Thoracic aorta (tissue), 2 donors: ENCODE measurements at places on chromosomes 5 and 9.

GRCh38 chr9:7234144-7234543, 476.4 kb downstream of the KDM4C start:
- H3K36me3 ChIP-seq, result no peaks in the 10 kb centered on the region
- H3K27ac ChIP-seq, result no peak overlapping the region
- no peak for DNase-seq
- no peaks in the 10 kb centered on the region for H3K27me3 ChIP-seq

DNA sequence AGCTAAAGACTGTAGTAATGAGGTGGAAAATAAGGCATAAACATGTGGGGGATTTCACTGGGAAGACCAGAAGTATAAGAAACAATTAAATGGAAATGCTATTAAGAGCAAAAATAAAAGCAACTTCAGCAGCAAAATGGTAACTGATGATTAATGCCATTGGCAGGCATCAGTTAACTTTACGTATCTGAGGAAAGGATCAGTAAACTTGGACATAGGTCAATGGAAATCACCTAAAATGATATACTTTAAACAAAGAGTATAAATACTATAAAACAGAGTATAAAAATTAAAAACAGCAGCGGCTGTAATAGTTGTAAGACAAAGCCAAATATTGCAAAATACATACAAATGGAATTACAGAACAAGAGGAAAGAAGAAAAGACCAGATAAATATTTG, 992.1 kb downstream of the DNAH5 start:
- no peaks in the 10 kb centered on the region for H3K27me3 ChIP-seq
- H3K27ac ChIP-seq, result no peak overlapping the region
- no peak for DNase-seq

- H3K4me1 ChIP-seq, result no peaks in the 10 kb centered on the region
- no peak for DNase-seq
- no peaks in the 10 kb centered on the region for H3K27me3 ChIP-seq
- H3K36me3 ChIP-seq, result no peaks in the 10 kb centered on the region
- H3K4me3 ChIP-seq, result no peak overlapping the region
These were observed 332.4 kb downstream of the CDH18 start for GRCh38 chr5:19655627-19656026.

DNA sequence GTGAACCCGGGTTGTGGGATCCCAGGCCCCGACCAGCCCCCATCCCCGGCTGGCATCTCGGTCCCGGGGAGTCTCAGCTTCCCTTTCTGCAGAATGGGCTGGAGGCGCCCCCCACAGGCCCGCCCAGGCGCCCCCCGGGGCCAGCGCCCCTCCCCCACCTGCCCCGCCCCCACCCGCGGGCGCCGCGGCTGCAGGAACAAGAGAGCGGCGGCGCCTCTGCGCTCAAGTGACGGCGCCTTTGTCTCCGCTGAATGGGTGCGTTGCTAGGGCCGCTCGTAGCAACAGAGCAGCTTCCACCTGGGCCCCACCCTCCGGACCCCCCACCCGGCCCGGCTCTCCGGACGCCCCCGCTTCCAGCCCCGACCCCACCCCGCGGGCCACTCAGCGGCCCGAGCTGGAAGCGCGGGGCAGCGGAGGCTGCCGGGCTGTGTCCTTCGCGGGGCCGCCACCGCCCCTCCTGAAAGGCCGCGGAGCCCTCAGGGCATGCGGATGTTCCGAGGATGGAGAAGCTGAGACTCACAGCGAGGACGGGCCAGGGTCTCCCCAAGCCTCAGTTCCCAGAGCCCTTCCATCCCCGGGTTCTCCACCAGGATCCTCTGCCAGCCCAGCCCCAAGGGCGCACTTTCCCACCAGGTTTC, 27.5 kb downstream of the ADGRD2 start:
- H3K4me1 ChIP-seq, result no peaks in the 10 kb centered on the region
- DNase-seq, result no peak
- no peaks in the 10 kb centered on the region for H3K36me3 ChIP-seq
- H3K4me3 ChIP-seq, result no peak overlapping the region

DNA sequence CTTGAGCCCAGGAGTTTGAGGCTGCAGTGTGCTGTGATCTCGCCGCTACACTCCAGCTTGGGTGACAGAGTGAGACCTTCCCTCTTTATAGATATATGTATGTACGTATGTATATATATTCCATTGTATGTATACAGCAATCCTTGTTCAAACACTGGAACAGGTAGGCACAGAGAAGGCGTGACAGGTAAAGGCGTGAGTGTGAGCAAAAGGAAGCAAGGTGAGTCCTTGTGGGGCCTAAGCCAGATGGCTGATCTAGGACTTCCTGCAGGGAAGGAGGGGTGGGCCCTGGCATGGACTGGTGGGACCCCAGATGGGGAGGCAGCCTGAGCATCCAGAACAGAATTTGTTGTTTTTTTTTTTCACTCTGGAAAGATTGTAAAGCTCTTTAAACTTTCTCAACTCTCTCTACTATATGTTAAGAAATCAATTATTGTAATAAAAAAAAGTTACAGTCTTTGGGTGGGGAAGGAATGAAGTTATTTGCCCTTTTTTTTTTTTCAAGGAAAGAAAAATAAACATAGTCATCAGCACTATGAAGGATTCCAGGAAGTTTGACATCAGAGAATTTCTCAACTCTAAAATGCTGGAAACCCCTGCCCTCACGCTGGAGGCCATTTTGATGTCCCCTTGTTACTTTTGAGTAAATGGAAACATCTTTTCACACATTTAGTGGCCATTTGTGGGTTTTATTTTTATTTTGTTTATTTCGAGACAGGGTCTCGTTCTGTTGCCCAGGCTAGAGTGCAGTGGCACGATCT, 38.9 kb upstream of the STXBP1 start:
- H3K27ac ChIP-seq, result peak overlapping the region; percentile 92
- no peak for DNase-seq
- no peaks in the 10 kb centered on the region for H3K27me3 ChIP-seq
- peaks cover 47% of the 10 kb centered on the region for H3K4me1 ChIP-seq
- no peaks in the 10 kb centered on the region for H3K36me3 ChIP-seq

GRCh38 chr5:16457451-16457850, 8.1 kb downstream of the ZNF622 start:
- H3K4me1 ChIP-seq, result peaks cover 43% of the 10 kb centered on the region
- no peak overlapping the region for H3K27ac ChIP-seq
- H3K36me3 ChIP-seq, result peaks cover 32% of the 10 kb centered on the region
- no peak overlapping the region for H3K4me3 ChIP-seq

DNA sequence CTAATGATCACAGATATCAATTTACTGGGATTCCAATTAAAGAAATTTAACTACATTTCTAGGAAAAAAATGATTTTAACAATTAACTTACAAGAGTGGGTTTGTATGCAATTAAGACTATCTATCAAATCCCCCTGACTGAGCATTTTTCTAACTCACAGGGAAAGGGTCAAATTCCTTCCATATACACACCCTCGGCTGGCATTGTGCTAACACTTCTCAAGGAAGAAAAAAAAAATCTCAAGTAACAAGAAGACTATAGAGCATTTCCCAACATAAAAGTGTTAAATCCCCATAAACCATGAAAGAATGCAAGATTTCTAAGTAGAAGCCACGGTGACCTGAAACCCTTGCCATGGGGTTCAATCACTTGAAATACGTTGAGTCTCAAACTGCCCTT, 368.8 kb downstream of the GLIS3 start:
- no peak overlapping the region for H3K4me3 ChIP-seq
- no peak overlapping the region for H3K27ac ChIP-seq
- no peaks in the 10 kb centered on the region for H3K27me3 ChIP-seq
- peaks cover 7% of the 10 kb centered on the region for H3K36me3 ChIP-seq
- no peak for DNase-seq
- no peaks in the 10 kb centered on the region for H3K4me1 ChIP-seq

DNA sequence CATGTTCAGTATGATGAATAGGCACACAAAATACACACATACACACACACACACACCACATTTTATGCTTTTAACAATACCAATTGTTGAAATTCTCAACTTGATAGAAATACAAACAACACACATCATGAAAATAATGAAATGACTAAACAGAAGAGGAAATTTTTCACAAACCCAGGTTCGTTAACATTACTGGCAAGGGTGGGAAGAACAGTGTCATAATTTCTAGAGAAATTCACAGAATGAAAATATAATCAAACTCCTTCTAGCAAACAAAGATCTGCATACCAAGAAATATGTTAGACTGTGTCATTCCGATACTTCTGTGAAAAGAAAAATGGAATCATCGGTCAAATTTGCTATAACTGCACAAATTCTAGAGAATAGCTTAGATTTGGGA, 41.9 kb downstream of the ST8SIA4 start:
- no peaks in the 10 kb centered on the region for H3K27me3 ChIP-seq
- no peaks in the 10 kb centered on the region for H3K4me1 ChIP-seq
- no peak for DNase-seq
- no peaks in the 10 kb centered on the region for H3K36me3 ChIP-seq
- no peak overlapping the region for H3K27ac ChIP-seq
- no peak overlapping the region for H3K4me3 ChIP-seq

DNA sequence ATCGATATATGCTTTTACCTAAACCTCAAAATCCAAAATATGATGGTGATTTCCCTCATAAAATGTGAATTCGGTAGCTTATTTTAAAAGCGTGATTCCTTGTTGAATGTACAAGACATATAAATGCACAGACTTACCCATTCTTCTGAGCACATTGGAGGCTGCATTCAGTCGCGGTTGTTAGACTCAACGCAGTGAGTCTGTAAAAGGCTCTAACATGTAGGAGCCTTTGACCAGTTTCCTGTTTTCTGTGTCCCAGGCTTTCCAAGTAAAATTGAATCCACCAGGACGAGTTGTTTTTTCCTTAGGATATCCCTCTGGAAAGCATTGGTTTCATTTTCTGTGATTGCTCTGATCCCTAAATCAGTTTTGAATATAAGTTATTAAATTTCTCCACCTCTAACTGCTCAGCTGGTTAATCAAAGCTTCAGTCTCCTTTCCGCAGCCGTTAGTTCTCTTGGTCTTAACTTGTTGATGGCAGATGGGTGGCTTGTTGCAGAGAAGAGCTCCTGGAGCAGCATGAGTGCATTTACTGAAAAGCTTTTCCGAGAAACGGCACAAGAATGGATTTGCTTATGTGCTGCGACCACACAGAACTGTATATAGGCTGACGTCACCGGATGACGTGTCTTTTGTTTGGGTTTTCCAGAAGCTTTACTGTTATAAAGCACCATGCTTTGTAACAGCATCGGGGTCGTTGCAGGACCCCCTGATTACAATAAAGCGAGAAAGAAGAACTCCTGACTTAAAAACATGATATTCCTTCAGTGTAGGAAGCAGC, at the start of gene LRRTM2:
TSS of gene LRRTM2 (minus strand) at position 565 of the 781 bp plus-strand sequence. CDS start at position 141, 424 bp downstream.
- no peaks in the 10 kb centered on the region for H3K27me3 ChIP-seq
- H3K27ac ChIP-seq, result no peak within 1 kb of the TSS
- H3K4me3 ChIP-seq, result peak within 1 kb of the TSS; percentile 28
- DNase-seq, result no peak
- no peaks in the 10 kb centered on the region for H3K36me3 ChIP-seq

- no peaks in the 10 kb centered on the region for H3K27me3 ChIP-seq
- no peak for DNase-seq
- H3K27ac ChIP-seq, result peak overlapping the region; percentile 68
- peak overlapping the region; percentile 95 for H3K4me3 ChIP-seq
- H3K36me3 ChIP-seq, result no peaks in the 10 kb centered on the region
- peaks cover 3% of the 10 kb centered on the region for H3K4me1 ChIP-seq
These were observed 99.0 kb downstream of the GTF3C4 start for GRCh38 chr9:132768932-132769905.
